GF-D8 (cell line): ENCODE measurements at places on chromosomes 6 and 20.

- no peak for DNase-seq
Measured at GRCh38 chr6:30160785-30161531, at the start of gene TRIM10. TSS of gene TRIM10 (minus strand) at chr6:30161211. CDS start at chr6:30160858, 353 bp downstream.

DNA sequence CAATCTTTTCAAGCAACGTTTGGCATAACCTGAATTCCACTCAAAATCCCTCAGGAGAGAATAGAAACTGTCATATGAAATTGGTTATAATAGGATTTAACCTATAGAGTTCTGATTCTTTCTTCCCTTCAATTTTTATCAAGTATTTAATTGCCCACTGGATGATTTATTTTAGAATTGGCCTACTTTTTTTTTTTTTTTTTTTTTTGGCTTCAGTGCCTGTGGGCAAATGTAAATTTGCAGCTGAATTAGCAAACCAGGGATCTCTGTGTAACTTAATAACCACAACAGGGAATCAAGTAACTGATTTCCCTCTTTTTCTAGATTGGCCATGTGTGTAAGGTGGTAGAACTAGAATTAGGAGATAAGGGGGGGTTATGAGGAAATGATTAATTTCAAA is 157.0 kb downstream of the SOX4 start:
- no peak for DNase-seq

- no peak for DNase-seq
Measured at GRCh38 chr6:73791336-73791735, 95.3 kb downstream of the CD109 start.

DNA sequence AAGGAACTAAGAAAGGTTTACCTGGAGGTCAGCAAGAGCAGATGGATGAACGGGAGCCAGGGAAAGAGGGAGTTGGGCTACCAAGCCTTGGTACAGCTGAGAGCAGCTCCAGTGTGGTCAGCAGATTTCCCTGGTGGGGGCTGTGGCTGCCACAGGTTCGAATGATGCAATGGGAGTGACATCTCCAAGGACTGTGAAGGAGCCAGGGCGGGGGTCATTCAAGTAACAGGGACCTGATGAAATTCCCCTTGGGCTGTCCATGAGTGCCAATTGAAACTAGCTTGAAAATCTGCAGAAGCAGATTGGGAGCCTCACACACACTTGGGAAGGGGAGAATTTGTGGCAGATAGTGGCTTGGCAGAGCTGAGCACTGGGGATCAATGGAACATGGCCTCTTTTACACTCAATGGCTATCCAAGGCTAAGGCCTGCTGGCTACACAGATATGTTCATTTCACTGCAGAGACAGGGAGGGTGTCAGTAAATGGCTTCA is 247.0 kb upstream of the ECI2 start:
- DNase-seq = no peak

DNA sequence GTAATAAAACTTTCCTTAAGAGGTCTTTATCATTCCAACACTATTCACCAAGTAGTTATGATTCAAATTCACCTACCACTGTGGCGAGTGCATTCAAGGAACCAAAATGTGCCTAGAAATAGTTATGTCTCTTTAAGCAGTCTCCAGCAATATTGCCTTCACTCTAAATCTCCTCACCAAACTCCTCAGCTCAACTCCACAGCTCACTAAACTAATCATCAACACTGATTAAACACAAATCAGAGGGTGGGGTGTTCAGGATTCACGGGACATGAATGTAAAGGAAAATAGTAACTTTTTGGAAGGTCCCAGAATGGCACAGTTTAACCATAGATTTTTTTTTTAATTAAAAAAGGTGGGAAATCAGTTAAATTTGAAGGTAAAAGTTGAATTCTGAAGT is 70.5 kb upstream of the THEMIS start:
- DNase-seq = no peak

DNA sequence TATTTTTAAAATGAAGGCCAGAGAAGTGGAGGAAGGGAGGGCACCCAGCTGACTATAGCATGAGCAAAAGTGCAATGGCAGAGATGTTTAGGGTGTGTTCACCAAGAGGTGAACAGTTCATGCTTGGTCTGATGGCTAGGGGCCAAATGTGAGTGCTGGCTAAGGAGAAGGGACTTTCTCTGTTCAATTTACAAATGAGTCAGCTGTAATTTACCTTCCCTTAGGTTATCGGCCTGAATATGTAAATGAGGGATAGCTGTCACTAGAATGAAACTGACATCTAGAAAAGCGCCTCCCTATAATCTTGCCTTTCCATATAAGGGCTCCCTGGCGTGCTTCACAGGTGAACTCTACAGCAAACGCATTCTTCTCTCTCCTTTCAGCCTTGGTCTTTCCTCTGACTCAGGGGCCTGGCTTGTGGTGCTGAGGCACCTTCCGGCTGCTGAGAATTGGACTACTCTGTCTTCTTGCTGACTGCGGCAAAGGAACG is 114.7 kb upstream of the BACH2 start:
- no peak for DNase-seq

DNA sequence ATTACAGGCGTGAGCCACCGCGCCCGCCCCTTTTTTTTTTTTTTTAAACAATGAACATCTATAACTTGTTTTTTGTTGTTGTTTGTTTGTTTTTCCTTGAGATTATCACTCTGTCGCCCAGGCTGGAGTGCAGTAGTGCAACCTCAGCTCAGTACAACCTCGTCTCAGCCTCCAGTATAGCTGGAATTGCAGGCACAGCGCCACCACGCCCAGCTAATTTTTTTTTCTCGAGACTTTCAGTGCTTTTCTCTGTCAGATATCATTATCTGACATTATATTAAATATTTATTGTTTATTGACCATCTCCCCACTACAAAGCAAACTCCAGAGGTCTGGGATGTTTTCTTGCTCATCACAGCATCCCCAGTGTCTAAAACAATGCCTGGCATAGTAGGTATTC is 2.3 kb upstream of the DLK2 start:
- DNase-seq = no peak

- no peak for DNase-seq
Measured at GRCh38 chr6:8236956-8237355, 134.6 kb upstream of the EEF1E1 start.

DNA sequence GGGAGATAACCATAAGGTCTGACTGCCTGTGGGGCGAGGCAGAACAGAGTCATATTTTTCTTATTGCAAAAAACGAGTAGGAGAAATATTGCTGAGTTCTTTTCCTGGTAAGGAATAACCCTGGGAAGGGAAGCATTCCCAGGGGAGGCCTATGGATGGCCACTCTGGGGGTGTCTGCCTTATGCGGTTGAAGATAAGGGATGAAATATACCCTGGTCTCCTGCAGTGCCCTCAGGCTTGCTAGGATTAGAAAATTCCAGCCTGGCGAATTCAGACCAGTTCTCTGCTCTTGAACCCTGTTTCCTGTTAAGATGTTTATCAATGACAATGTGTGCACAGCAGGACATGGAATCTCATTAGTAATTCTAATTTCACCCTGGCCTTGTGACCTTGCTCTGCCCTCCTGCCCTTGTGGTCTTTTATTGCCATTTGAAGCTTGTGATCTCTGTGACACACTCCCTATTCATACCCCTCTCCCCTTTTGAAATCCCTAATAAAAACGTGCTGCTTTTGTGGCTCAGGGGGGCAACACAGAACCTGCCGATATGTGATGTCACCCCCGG is 491.1 kb upstream of the EYS start:
- DNase-seq = no peak

- DNase-seq = no peak
Measured at GRCh38 chr20:51199920-51200319, 177.0 kb upstream of the KCNG1 start.

- DNase-seq = no peak
Measured at GRCh38 chr6:11592294-11592906, 54.9 kb downstream of the TMEM170B start.

DNA sequence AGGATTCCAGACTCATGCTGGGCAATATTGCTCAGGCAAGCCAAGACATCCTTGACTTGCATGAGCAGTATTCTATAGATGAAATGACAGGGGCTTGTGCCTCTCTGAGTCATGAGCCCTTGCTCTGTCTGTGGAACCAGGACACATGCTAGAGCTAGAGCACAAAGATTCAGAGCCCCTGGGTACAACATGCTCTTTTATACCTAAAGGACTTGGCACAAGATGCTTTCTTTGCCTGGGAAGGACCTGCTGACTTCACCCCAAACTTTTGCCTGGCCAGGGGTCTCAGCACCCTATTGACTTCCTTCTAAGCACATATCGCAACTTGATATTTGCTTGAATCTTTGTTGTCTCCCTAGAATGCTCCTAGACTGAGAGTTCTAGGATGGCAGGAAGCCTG is 27.4 kb downstream of the TGM6 start:
- no peak for DNase-seq

- DNase-seq = no peak
Measured at GRCh38 chr6:72825315-72825911, 203.5 kb downstream of the KCNQ5 start.

DNA sequence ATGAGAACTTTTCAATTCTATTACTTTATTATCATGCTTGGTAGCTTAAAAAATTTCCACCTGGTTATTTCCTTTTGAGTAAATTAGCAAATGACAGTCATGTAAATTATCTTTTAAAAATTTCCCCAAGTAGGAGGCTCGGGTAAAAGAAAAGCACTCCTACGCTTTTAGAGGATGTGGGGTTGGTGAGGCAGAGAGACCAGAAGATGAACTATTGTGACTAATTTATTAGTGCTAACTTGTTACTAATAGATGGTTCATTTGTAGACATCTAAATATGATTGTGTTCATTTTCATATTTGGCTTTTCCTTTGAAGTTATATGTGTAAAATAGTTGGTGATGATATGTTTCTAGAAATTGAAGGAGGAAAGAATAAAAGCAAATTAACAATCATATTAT is 27.0 kb downstream of the ZNF292 start:
- no peak for DNase-seq

GRCh38 chr6:684831-685636 is 7.9 kb downstream of the EXOC2 start:
- no peak for DNase-seq

- peak; percentile 59 for DNase-seq
Measured at GRCh38 chr6:43774776-43775534, 4.9 kb downstream of the VEGFA start.

DNA sequence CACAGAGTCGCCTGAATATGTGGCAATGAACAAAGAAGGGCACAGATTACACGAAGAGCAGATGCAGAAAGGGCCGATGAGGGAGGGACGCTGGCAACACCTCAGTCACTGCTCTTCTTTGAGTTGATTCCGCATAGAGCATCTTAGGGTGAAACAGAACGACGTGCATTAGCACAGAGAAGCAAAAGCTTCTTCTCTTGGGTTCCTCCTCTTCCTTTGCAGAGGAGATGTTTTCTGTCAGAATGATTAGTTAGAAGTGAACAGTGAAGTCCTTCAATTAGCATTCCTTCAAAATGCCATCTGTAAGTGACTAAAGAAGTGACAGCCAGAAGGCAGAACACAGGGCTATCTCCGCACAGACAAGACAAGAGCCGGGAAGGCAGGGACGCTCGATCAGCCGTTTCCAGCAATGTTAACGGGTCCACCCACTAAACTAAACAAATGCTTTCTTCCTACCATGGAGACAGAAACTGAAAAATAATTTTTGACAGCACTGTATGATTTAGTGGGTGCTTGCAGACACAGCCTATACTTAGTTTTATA is 219.8 kb upstream of the AGPAT4 start:
- DNase-seq = no peak

GRCh38 chr6:107730683-107731314 is 93.3 kb downstream of the SCML4 start:
- DNase-seq = no peak

DNA sequence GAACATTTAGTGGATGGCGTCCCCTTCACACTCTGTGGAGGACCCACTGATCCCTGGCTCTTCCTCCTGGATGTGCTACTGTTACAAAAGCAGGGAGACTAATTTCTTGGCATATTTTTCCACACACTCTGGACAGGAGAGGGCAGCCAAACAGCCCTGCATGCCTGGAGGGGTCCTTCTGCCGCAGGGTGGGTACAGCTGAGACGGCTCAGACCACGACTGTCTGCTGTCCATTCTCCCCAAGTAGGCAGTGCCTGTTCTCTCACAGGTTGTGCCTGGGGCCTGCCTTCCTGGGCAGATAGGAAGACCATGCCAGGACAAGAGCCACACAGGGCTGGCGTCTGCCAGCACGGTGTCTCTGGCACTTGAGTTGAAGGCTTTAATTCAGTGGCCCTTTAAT is 260.1 kb downstream of the FOXC1 start:
- DNase-seq = no peak

- DNase-seq = no peak
Measured at GRCh38 chr20:47093320-47093966, 198.8 kb downstream of the EYA2 start.

DNA sequence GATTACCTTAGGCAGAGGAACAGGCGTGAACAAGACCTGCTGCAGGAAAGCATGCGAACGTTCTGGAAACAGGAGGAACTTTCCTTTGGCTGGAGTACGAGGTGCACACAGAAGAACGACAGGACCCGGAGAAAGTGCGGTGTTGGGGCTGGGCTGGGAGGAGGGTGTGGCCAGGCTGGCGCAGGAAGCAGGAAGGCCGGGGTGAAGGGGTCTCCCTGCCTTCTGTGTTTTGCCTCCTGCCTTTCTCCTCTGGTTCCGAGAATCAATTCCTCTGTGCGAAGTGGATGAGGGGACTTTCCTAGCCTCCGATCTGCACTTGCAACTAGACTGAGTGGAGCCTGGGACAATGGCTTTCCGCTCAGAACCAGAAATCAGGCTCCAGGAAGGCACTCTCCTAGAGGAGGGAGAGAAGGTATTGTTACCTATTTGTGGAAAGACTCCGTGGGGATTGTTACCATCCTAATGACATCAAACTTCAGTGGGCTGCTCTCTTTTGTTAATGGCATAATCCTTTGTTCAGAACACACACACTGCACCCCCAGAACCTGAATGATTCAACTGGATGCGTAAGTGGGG is 22.9 kb upstream of the PLEKHG1 start:
- DNase-seq = no peak

DNA sequence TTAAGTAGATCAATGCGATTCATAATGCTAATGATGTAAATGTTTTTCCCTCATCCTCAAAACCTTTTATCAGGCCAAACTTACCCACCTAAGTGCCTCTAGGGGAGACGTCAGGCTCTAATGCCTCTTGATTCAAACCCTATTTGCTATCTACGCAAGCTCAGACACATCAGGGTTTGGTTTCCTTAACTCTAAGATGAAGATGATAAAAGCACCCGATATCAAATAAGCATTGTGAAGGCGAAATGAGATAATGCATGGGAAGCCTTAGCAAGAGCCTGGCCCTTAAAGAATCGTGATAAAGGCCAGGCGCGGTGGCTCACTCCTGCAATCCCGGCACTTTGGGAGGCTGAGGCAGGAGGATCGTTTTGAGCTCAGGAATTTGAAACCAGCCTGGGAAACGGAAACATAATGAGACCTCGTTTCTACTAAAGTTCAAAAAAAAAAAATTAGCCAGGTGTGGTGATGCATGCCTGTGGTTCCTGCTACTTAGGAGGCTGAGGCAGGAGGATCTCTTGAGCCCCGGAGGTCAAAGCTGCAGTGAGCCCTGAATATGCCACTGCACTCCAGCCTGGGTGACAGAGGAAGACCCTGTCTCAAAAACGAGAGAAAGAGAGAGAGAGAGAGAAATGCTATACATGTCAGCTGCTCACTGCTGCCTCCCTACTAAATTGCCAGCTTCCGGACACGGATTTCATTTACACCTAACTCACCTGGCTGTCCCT is 13.5 kb downstream of the CNKSR3 start:
- no peak for DNase-seq

- DNase-seq = no peak
Measured at GRCh38 chr6:90934081-90934480, 347.2 kb upstream of the MAP3K7 start.
